ENCODE measurements at places on chromosomes 5 and 9.

- no peak for DNase-seq
Observed at GRCh38 chr5:160419458-160420330, 813 bp upstream of the SLU7 start.

DNA sequence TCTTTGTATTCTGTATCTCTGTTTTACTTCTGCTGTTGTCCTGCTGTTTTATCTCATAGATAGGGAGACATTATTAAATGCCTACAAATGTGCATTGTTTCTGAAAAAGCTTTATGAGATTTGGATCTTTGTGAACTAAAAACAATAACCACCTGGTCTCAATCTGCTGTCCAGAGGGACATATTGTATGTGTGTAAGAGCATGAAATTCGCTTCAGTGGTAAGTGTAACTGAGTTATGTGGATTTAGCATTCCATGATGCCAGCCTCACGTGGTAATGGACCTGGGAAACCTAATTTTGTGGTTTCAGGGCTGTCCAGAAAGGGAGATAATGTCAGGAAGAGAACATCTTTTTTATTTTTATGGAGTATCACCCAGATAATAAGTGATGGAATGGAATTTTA is 119.3 kb downstream of the GDNF start:
- no peak for DNase-seq

DNA sequence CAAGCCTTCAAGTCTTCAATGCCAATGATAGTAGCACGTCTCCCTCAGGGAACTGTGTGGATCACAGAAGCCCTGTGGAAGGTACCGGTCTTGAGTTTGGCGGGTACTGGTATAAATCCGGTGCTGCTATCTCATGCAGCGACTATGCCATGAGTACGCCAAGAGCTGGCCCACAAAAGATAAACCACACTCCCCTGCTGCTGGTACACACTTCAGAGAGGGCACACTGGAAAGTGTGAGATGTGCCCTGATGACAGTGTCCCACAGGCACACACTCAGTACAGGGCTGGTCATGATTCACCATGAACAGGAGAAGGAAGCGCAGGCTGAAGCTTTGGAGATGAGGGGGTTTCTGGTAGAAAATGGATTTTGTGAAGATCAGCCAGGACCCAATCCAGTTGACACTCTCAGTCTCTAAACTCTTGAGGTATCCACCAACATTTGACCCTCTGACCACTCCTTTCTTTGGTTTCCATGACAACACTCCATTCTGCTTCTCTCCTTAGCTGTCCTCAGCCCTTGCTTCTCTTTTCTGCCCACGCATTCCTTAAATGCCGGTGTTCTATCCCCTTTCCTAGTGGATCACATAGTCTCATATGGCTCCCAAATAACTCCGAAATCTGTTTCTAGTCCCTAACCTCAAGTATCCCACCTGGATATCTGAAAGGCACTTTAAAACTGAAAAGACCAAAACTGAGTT is 5.1 kb downstream of the AMACR start:
- DNase-seq, result no peak

- DNase-seq, result no peak
Observed at GRCh38 chr9:33125461-33125860, 41.7 kb downstream of the B4GALT1 start.

DNA sequence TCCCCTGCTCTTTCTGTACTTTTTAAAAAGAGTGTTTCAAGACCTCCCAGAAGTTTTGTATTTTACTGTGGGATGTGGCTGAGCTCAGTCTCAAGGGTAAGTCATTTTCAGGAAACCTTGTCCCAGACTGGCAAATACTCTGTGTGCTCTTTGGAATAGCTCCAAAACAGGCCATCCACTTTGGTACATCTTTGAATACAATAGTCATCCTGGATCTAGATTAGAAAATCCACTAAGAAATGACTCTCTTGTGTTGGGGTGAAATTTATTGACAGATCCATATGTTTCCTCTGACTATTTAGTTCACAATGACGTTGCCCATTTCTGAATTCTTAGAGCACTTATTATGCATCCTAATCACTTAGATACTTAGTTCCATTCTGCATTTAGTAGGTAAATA is 95.2 kb downstream of the PLCXD3 start:
- no peak for DNase-seq

DNA sequence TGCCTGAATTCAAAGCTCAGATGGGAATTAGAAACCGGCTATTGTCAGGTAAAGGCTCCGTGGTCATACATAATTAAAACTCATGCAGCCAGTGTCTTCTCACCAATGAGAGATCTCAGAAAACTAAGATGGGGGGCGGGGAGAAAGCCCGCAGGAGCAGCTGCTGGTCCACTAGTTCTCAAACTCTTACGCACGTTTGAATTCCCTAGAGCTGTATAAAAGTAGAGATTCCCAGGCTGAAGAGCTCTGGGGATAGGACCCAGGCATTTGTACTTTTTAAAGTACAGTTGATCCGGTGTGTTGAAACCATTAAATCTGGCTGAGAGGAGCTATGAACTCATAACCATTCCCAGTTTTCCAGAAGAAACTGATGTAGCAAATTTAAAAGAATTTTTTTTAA is 68.5 kb downstream of the FRMD3 start:
- DNase-seq, result no peak

DNA sequence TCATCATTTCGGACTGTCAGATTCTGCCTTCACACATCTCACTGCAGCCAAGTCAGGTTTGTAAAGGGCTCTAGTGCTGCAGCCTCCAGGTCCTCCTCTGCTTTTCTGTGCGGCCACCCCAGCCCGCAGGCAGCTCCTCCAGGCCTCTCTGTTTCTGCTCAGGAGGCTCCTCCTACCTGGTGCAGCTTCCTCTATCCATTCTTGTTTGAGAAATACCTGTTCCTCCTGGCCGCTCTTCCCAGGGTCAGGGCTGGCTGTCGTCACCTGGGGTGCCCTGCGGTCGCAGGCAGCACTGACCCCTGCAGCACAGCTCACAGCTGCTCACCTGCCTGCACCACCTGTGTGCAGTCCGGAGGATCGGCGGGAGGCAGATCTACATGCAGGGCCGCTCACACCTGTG is 387.7 kb upstream of the IRX4 start:
- DNase-seq, result no peak

Data from stimulated activated CD8-positive, alpha-beta memory T cell treated with anti-CD3 and anti-CD28 coated beads, Interleukin-7, amount 100 ng/mL, for 4 hours (primary cell).